ENCODE measurements at places on chromosomes 16 and 17. TPM values are rescaled to one million over a fixed set of nuclear protein-coding genes. Genes with fewer than 3 reads are reported as not detected.
A peak's percentile ranks its signal among the peaks of the same experiment; 100 is the strongest.

Gene INTS2
- 15.3 TPM for total RNA-seq

Gene KRT12
- not detected for total RNA-seq

Gene AIPL1
- total RNA-seq = not detected

Gene GRAPL
- total RNA-seq = 2.5 TPM

Gene KCNG4
- total RNA-seq = not detected

Gene RHBDF1
- 21.0 TPM for total RNA-seq

Gene SEZ6L2
- 9.1 TPM for total RNA-seq

DNA sequence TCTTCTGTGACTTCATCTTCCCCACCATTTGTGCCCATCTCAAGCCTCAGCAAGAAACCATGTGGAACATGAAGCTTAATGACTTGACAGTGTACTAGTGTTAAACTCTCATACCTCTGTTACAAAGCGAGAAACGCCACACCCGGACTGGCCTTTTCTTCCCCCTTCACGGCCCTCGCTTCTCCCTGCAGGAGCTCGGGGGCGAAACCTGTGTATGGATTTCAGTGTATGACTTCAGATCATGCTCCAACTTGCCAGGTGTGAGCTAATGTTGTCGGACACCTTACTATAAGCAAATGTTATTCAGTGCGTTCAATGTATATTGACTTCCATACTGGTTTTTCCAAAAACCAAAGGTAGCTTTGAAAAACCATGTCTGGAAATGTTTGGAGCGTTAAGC is 20.1 kb upstream of the SLC5A11 start:
- H3K27ac ChIP-seq = no peak overlapping the region
- no peaks in the 10 kb centered on the region for H3K27me3 ChIP-seq
- no peak overlapping the region for H3K4me3 ChIP-seq
- no peak for DNase-seq
- peaks cover 29% of the 10 kb centered on the region for H3K36me3 ChIP-seq

DNA sequence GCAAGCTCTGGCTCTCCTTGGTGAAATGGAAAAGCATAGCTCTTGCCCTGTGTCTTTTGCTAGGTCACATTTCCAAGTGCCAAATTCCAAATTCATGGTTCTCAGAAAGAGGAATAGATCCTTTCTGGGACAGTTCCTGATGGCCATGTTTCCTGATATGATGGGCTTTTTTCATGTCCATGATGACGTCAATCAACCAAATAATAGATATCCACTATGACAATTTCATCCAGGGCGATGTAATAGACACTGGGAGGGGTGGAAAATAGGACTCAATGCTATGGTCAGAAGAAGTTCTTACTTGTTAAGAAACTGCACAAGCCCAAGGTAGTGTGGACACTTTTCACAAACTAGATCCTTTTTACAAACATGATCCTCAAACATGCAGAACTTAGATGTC is 549 bp upstream of the KRT33A start:
- H3K4me3 ChIP-seq = no peak overlapping the region
- no peaks in the 10 kb centered on the region for H3K4me1 ChIP-seq
- H3K27ac ChIP-seq = no peak overlapping the region
- no peak for DNase-seq
- no peaks in the 10 kb centered on the region for H3K36me3 ChIP-seq

GRCh38 chr17:17349724-17350106 is 46.5 kb downstream of the NT5M start:
- H3K4me1 ChIP-seq = no peaks in the 10 kb centered on the region
- DNase-seq = peak; percentile 46
- H3K36me3 ChIP-seq = no peaks in the 10 kb centered on the region
- no peak overlapping the region for H3K4me3 ChIP-seq
- H3K27ac ChIP-seq = no peak overlapping the region

DNA sequence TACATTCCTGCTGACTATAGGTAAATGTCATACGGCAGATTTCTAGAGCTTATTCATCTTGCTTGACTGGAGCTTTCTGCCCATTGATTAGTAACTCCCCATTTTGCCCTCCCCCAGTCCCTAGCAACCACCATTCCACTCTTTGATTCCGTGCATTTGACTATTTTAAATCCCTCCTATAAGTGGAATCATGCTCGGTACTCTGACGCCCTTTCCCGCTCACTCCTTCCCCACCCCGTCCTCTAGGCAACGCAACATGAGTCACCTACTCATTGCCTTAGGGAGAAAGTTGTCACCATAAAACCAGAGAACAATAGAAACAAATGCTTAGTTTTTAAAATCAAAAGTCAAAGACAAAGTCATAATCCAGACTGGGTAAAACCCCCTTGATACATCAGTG is 45.5 kb upstream of the RBBP6 start:
- H3K4me3 ChIP-seq = no peak overlapping the region
- DNase-seq = no peak
- H3K27ac ChIP-seq = no peak overlapping the region
- no peaks in the 10 kb centered on the region for H3K27me3 ChIP-seq
- H3K4me1 ChIP-seq = no peaks in the 10 kb centered on the region
- no peaks in the 10 kb centered on the region for H3K36me3 ChIP-seq

DNA sequence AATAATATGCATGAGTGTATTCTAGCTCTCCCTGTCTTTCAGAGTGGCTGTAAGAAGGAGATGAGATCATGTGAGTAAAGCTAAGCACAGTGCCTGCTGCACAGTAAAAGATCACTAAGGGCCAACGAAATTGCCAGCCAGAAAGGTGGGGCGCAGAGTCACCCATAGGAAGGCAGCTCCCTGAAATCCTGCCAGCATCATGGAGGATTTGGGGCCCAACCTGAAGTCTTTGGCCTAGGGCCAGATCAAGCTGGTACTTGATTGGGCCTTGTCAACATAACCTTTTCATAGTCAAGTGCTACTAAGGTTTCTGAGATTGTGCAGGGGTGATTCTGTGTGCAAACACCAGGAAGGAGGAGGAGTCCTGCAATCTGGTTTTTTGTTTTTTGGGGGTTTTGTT is 16.5 kb downstream of the SCNN1B start:
- H3K27me3 ChIP-seq = no peaks in the 10 kb centered on the region
- no peaks in the 10 kb centered on the region for H3K4me1 ChIP-seq
- H3K36me3 ChIP-seq = no peaks in the 10 kb centered on the region
- no peak for DNase-seq
- H3K4me3 ChIP-seq = no peak overlapping the region

- H3K27me3 ChIP-seq = no peaks in the 10 kb centered on the region
- peak overlapping the region; percentile 96 for H3K27ac ChIP-seq
- no peaks in the 10 kb centered on the region for H3K36me3 ChIP-seq
- DNase-seq = peak; percentile 81
- H3K4me3 ChIP-seq = no peak overlapping the region
- H3K4me1 ChIP-seq = no peaks in the 10 kb centered on the region
These were observed 1.4 kb upstream of the SSH2 start for GRCh38 chr17:29931231-29931932.

DNA sequence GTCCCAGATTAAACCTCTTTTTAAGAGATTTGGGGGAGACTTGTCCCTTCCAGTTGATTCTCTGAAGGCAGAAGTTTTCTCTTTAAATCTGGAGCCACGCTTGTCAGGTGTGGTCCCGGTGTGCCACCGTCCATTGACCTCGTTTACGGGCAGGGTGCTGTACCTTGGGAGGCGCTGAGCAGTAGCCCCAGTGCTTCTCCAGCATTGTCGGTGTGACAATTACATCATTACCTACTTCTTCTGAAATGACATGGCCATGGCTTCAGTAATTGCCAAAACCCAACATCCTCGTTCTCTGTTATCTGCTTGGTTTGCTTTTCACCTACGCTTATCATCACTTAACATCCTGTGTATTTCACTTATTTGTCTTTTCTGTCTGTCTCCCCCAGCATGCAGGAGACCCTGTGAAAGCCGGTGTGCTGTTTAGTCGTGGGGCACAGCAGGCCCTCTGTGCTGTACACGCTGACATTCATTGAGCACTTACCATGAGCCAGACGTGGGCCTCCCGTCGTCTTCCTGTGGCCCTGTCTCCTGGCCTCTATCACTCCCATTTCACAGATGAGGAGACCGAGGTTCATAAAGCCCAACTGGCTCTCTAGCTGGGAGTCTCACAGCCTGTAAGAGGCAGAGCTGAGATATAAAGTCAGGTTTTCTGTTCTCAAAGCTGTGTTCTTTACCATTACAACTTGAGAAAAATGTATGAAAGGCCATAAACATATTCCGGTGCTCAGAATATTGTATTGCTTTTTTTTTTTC is 143.9 kb downstream of the CMIP start:
- DNase-seq = no peak
- H3K27ac ChIP-seq = no peak overlapping the region
- no peak overlapping the region for H3K4me3 ChIP-seq
- H3K36me3 ChIP-seq = no peaks in the 10 kb centered on the region

GRCh38 chr17:45680360-45680759 is 103.8 kb upstream of the CRHR1 start:
- H3K36me3 ChIP-seq = no peaks in the 10 kb centered on the region
- no peaks in the 10 kb centered on the region for H3K4me1 ChIP-seq
- no peak overlapping the region for H3K4me3 ChIP-seq
- H3K27me3 ChIP-seq = peaks cover 9% of the 10 kb centered on the region
- no peak overlapping the region for H3K27ac ChIP-seq

GRCh38 chr16:18834864-18835263 is 33.5 kb upstream of the ARL6IP1 start:
- H3K27ac ChIP-seq = no peak overlapping the region
- peaks cover 92% of the 10 kb centered on the region for H3K36me3 ChIP-seq
- no peaks in the 10 kb centered on the region for H3K4me1 ChIP-seq
- no peak for DNase-seq
- H3K4me3 ChIP-seq = no peak overlapping the region

DNA sequence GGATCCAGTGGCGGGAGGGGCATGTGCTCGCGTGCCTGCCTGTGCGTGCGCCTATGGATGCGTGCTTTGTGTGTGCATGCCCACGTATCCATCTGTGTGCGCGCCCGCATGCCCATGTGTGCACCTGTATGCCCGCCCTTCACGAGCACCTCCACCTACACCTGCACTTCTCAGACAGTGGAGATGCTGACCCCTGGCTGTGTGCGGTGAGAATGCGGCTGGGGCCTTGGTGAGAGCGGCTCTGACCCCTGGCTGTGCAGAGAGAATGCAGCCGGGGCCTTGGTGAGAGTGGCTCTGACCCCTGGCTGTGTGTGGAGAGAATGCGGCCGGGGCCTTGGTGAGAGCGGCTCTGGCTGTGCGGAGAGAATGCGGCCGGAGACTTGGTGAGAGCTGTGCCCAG is 33.9 kb downstream of the AXIN1 start:
- H3K27ac ChIP-seq = no peak overlapping the region
- no peaks in the 10 kb centered on the region for H3K4me1 ChIP-seq
- H3K36me3 ChIP-seq = peaks cover 6% of the 10 kb centered on the region
- no peak for DNase-seq
